GM04503 (cell line): ENCODE measurements at places on chromosomes 4 and X.

DNA sequence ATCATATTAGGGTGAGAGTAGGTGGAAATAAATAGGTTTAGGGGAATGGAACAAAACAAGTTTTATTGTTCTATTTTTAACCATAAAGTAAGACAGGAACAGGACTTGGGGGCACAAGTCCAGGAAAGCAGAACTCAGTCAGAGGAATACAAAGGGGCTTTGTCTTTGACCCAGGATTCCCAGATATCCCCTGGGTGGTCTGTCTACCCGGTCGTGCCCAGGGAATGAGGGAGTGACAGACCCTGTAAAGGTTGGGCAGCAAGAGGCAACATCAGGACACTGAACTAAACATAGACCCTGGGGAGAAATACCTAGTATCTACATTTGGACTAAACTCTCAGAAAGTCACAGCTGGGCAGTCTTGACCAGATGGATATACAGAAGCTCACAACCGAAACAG lies 50.6 kb downstream of the PTCHD1 start:
- no peak for DNase-seq

DNA sequence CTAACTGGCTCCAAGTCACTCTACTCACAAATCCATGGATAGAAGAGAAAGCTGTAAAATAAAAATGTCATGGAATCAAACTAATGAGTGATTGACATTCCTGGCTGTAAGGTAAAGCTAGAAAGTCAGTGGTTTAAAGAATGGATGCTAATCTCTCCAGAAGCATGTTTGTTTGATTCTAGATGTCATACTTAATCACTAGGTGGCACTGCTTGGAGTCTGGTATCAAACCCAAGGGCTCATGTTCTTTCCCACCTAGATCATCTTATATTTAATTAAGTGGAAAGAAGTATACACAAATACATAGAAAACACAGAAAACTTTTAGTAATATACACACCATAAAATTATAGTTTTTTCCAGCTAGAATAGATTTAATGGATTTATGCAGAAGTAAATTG lies 2666.6 kb downstream of the PCDH7 start:
- no peak for DNase-seq

DNA sequence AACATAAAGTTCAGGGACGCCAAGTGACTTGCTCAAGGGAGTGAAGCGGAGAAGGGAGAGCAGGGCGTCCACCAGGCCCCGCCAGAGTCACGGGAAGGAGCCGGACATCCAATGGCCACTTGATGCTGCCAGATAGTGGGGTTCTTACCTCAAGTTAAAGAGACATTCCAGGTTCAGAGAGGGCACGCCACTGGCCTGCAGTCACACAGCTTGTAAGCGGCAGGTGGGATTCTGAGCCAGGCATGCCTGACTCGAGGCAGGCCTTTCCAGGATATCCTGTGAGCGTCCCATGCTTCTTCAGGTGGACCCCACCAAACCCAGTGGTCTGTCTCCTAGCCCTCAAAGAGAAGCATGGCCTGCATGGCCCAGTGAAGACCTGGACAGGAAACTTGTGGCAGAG lies 2.4 kb downstream of the MAN2B2 start:
- DNase-seq = no peak

DNA sequence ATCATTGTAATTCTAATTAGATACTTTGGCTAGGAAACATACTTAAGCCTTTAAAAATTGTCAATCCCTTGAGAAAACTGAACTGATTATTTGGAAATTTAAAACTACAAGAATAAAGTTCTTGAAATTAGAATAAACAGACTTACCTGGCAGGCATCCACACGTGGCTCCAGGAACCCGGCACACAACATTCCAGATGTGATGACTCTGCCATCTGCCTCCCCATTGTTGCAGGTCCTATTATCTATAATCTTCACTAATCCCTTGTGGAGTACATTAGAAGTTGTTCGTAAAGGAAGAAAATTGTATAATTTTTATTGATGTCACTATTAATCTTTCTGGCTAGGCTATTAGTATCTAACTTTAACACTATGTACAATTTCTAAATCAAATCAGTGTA lies 16.2 kb upstream of the GNRHR start:
- no peak for DNase-seq

GRCh38 chrX:13968198-13968597 lies 61.5 kb downstream of the GEMIN8 start:
- no peak for DNase-seq

DNA sequence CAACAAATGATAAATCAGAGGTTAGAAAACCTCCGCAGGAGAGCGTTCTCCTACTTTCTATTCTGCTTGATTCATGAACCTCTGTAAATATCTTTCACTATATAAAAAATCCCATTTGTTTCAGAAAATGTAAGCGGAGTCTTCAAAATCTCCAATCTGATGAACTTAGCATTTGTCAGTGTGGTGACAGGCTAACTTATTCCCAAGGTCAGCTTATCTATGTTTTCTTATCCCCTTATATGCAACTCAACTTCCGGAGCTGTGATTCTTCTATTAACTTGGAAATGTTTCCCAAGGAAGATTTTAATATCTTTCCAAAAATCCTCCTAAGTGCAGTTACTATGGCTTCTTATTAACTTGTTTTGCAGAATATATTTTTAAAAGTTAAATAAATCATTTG lies 87.5 kb upstream of the C1QTNF7 start:
- no peak for DNase-seq

DNA sequence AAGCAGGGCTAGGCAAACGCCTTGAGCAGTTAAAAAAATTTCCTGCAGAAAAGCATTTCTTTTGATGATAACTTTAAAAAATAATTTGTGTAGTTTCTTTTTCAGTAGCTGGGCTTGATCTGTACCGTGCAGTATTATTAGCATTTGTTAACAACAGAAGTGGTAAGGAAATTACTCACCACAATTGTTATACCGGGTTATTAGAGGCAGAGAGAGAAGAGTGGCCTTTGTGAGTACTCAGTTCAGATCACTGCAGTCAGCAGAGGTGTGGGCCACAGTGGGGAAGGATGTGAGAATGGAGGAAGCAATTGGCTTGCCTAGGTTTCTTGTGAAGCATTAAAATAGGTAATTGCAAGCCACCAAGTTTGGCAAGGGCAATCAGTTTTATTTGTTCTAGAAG lies 14.3 kb upstream of the IL21 start:
- DNase-seq = no peak

- peak; percentile 3 for DNase-seq
These were observed 22.7 kb downstream of the WDR19 start for GRCh38 chr4:39205000-39205399.

DNA sequence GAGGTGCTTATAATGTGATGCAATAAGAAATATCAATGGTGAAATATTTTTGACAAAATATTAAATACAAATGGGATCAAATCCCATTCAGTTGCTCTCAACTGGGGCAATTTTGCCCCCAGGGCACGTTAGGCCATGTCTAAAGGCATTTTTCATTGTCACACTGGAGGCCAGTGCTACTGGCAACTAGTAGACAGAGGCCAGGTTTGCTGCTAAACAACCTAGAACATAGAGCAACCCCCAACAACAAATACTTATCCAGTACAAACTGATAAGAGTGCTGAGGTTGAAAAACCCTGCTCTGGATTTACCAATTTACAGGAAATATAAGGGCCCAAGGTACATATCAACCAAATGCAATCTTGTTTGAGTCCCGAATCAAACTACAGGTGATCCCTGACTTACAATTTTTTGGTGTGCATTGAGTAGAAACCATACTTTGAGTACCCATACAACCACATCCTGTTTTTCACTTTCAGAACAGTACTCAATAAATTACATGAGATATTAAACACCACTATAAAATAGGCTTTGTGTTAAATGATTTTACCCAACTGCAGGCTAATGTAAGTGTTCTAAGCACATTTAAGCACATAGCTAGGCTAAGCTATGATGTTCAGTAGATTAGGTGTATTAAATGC lies 237.5 kb downstream of the HNRNPD start:
- DNase-seq = no peak

GRCh38 chr4:118927974-118928373 lies 39.3 kb downstream of the SYNPO2 start:
- DNase-seq = no peak

GRCh38 chr4:5143306-5143861 lies 92.1 kb downstream of the STK32B start:
- DNase-seq = no peak

GRCh38 chr4:89754531-89754930 lies 82.4 kb downstream of the SNCA start:
- DNase-seq = no peak

DNA sequence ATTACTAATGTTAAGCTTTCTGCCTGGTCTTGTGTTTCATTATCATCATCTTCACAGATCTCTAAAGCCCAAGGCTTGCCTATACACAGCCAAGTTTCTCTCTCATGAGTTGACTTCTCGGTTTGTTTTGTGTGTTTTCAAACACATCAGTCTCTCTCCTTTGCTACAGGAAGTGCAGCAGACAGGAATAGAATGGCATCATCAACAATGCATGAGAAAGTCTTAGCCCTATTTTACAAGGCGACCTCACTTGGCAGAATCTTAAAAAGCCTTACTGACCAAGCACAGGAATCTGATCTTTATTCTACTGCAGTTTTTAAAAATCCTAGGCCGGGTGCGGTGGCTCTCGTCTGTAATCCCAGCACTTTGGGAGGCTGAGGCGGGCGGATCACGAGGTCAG lies 36.8 kb downstream of the CC2D2A start:
- peak; percentile 15 for DNase-seq

GRCh38 chr4:37223732-37224131 lies 20.8 kb upstream of the NWD2 start:
- DNase-seq = no peak

DNA sequence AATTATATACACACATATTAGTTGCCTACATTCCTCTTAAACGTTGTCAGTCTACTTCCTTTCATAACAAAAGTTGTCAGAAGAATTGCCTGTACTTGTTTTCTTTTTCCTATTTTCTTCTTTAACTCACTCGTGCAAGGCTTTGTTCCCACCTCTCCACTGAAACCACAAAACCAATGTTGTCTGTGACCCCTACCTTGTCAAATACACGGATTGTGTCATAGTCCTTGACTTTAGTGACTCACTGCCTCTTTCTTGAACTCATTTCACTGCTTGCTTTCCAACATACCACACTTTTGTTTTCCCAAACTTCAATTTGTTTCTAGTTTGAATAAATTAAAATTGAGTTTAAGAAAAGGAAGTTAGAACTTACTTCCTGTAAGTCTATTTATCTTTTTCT lies 283.9 kb upstream of the AGA start:
- no peak for DNase-seq

DNA sequence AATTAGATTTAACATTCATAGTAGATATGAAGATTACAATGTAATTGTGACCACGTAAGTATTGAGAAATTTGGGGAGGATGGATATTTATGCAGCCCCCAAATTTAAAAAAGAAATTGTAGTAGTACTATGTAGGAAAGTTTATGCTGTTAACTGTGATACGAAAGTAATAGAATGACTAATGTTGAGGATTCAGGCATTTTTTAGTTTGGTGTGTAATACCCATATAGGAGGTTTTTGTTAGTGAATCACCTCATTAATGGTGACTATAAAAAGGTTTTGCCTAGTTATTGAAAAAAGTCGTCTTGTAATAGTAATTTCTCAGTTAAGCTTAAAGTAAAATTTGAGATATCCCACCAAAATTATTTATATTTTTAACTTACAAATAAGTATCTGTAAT lies 67.2 kb downstream of the SMARCAD1 start:
- DNase-seq = peak; percentile 19

- DNase-seq = no peak
These were observed 56.9 kb downstream of the OTC start for GRCh38 chrX:38409289-38409688.

DNA sequence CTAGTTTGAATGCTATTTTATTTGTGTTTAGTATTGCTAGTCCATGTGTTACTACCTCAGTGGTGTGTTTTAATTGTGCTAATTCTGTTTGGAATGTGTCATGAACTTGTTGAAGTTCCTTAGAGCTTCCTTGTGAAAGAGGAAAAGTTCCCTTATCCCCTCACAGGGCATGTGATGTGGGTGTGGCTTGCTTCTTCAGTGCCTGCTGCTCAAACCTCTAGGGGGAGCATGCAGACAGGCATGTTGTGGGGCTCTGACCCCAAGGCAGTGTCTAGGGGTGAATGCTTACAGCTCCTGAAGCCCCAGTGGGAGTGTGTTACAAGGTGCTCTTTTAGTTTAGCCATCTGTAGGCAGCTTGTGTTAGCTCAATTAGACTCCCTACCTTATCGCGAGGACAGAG lies 86.5 kb downstream of the MAGED4 start:
- DNase-seq = no peak

GRCh38 chr4:78742300-78742699 lies 33.9 kb upstream of the BMP2K start:
- DNase-seq = no peak

DNA sequence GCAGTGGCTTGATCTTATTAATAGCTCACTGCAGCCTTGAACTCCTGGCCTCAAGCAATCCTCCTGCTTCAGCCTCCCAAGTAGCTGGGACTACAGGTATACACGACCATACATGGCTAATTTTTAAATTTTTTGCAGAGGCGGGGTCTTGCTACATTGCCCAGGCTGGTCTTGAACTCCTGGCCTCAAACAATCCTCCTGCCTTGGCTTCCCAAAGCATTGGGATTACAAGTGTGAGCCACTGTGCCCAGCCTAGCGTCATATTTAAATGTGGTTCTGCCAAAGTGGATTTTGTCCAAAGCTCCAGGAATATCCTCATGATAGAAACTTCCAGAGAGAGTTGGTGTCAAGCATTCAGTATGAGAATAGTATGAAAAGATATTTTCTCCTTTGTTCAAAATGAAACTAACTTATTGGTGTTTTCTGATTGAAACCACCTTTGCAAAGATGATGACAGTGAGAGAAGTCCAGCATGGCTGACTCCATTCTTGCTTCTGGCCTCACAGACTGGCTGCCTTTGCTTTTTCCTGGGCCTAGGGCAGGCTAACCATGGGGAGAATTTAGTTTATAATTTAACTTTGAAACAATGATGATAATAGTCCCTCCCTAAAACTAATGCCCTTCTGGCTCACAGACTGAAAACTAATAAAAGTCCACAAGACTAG lies 129.0 kb downstream of the C4orf51 start:
- no peak for DNase-seq

- no peak for DNase-seq
These were observed 43.8 kb upstream of the CPLX1 start for GRCh38 chr4:869776-870175.

DNA sequence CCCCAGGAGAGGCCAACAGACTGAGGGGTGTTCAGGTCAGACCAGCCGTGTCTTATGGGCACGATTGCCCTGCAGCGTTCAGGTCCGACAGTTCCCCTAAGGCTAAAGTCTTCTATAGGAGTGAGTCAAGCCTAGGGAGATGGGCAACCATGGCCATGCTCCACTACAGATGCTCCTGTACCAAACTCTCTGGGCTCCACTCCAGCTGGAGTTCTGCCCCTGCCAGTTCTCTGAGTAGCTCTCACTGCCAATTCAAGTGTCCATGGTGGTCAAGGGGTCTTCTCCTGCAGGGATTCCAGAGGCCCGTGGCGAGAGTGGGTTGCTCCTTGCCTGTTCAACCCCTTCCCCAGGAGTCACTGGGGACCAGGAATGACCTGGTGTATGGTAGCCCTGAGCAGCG lies 38.2 kb downstream of the BEX3 start:
- no peak for DNase-seq

DNA sequence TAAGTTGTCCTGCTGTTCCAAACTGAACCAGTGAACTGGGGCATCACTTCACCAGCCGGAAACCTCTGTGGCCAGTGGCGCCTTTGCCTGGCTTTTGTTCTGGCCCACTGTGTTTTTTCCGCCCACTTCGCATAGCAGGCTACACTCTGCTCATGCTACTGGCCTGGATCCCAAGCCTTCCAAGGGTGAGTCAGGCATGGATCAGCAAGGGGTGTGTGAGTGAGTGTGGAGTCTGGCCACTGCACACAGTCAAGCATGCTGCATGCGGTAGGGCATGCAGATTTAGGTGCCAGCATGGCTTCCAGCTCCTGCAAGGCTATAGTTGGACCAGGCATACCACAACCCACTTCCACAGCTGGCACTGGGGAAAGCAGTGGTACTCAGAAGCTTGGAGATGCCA lies 1967.9 kb downstream of the C4orf33 start:
- DNase-seq = no peak
